Anterior cingulate cortex (tissue), 58 donors: ENCODE measurements at places on chromosomes 11 and 22.

DNA sequence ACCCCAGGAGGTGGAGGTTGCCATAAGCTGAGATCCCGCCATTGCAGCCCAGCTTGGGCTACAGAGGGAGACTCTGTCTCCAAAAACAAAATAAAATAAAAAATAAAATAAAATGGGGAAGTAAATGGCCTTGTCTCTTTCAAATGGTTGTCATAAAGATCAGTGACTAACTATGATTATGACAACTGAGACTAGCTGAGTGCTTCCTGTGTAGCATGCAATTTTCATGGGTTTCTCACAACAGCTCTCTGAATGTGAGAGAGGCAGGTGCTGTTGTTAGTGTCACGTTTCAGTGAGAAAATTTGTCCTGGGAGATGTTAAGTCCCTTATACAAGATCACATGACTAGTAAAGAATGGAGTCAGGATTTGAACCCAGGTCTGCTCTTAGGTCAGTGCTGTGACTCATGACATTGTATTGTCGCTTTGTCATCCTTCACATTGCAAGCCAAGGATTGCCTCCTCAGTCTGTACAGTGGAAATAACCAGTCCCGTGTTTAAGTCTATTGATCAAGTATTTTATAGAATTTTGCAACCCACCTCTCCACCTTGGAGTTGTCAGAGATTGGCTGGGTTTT lies 163.3 kb upstream of the CCDC90B start:
- DNase-seq = no peak

- no peak for DNase-seq
Measured at GRCh38 chr11:59999691-60000090, 17.3 kb upstream of the OOSP4B start.

DNA sequence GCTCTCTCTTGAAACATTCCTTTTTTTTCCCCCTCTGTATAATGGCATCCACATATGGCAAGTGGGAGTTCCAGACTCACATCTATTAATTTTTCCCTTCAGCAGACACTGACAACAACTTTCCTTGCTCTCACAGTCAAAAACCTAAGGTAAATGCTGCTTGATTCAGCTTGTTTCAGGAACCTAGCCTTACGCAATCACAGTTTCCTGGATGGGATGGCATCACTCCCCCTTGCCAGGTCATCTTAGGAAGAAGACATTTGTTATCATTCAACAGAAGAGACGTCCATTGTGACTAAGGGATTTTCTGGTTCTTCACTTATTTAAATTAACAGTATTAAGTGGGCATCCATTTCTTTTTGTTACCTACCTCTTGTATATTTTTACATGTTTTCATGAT lies 112.0 kb upstream of the PDGFD start:
- DNase-seq = no peak

- no peak for DNase-seq
Measured at GRCh38 chr22:30210235-30210909, 36.2 kb downstream of the LIF start.

GRCh38 chr11:61174949-61175348 lies 13.7 kb upstream of the VPS37C start:
- DNase-seq = no peak

GRCh38 chr11:9004183-9004926 lies 554 bp upstream of the NRIP3 start:
- no peak for DNase-seq

DNA sequence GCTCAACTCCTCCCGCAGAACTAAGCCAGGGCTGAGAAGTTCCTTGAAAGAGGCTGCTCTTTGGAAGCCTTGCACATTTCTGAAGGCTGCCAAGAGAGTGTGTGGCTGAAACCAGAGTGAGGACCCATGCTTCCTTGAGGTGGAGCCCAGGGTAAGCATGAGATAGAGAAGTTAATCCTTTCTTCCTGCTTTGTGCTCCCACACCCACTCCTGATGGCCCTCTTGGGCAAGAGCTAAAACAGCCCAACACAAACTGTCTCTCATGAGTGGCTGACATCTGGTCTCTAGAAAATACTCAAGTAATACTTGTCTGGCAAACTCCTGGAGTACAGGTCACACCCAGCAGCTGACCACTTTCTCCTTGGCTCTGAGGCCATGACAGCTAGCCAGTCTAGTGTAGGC lies 523.7 kb downstream of the INSC start:
- no peak for DNase-seq
